ENCODE measurements at places on chromosomes 5 and 9.

DNA sequence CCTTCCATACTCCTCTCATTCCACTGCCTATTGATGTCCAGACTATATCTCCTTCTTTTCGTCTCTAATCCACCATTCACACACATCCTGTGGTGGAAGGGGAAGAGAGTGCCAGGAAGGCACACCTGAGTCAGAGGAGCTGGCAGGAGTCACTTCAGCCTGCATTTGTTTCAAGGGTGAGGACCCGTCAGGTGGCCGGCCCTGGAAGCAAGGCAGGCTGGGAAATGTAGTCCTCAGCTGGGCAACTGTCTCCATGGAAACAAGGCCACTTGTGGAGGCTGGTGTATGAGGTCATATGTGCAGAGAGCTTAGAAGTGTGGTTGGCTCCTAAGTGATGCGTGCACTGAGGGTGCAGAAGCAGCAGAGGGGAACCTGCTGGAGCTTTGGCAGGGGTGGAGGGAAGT lies 278.4 kb downstream of the NSG2 start:
- DNase-seq: no peak

- no peak for DNase-seq
These were observed 90.3 kb upstream of the PALM2AKAP2 start for GRCh38 chr9:109689701-109690100.

- DNase-seq: no peak
These were observed 254.1 kb upstream of the IRX4 start for GRCh38 chr5:2136728-2137333.

- DNase-seq: no peak
These were observed 158.9 kb downstream of the RMI1 start for GRCh38 chr9:84139296-84140070.

- peak; percentile 16 for DNase-seq
These were observed 36.6 kb upstream of the MYORG start for GRCh38 chr9:34413231-34413852.

GRCh38 chr5:156716591-156717380 lies 133.3 kb upstream of the PPP1R2B start:
- DNase-seq: no peak

- no peak for DNase-seq
These were observed 155.0 kb upstream of the IRX2 start for GRCh38 chr5:2906302-2907090.

DNA sequence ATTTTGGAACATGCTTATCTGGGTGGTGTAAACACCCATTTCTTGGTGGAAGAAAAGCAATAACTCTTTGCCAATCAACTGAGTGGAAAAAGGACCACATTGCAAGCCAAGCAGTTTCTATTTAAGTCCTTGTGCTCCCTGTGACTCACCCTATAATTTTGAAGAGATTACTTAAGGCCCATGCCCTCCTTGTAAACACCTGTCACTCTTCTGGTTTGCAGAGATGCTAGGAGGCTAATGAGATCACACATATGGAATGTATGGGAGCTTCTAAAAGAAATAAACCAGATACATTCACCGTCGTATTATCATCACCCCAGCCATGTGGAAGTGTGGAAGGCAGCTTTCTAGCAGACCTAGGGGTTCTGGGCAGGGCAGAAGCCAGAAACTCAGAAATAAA lies 337.1 kb downstream of the GADD45G start:
- DNase-seq: no peak

DNA sequence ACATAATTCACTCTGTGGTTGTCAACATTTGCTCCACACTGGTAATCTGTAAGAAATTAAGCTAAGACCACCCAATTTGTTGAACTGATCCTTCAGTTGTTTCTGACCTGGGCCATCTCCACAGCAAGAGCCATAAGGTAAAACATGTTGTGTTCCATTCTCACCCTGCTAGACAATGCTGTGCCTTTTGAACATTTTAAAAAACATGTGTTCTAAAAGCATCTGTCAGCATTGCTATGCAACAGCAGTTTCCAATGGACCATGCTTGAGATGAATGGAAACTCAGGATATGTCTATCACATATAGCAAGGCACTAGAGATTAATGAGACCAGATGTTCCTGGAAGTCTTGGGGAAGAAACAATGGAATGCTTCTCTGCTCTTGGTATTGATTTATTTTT lies 455.1 kb upstream of the RGMB start:
- no peak for DNase-seq

GRCh38 chr9:116083837-116084236 lies 69.8 kb upstream of the PAPPA start:
- DNase-seq: no peak

GRCh38 chr9:116693233-116693731 lies 6.2 kb downstream of the TRIM32 start:
- no peak for DNase-seq

DNA sequence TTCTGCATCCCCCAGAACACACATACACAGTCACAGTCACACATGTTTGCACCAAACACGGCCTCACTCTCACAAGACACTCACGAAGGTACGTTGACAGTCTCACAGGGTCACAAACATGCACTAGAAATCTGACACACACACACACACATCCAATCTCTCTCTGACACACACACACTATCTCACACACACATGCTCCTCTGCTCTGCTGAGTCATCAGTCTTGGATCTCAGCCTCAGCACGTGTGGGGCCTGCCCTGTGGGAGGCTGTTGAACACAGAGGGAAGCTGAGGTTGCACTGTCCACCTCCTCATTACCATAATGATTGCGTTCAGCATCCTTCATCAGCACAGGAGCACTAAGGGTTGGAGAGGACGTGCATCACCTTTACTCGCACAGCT lies 188.8 kb downstream of the MTRR start:
- DNase-seq: no peak

DNA sequence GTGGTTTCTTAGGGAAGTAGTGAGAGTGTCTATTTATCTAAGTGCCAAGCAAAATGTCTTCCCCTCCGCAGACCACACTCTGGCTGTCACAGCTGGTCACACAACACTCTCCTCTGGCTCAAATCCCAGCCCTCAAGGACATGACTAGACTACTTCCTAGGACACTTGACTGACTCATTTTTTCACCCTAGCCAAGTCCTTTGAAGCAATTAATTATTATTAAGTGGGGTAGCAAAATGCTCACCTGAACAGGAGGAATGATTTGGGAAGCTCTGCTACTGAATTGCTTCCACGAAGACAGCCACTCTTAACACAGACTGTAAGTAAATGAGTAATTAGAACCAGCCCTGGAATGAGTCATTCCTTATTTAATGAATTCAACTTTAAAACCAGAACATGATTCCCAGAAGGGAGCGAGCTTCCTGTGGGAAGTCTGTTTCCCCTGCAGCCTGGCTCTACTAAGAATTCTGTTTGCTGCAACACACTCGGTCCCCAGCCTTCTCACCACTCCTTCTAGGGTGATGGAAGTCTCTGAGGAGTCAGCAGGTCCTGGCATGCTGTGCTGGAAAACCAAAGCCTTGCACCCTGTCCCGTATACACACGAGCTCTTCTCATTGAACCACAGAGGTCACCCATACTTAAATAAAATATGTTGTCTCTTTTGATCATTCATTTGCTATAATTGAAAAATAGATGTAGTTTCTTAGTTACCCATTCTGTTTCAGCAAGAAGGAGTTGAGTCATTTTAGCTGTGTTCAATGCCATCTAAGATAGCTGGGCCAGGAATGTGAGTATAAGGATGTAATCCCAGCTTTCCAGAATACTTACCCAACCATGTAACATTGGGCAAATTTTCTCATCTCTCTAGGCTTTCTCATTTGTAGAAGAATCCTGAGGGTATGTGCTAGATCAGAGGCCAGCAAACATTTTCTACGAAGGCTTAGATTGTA lies 218.6 kb upstream of the RASEF start:
- DNase-seq: no peak

DNA sequence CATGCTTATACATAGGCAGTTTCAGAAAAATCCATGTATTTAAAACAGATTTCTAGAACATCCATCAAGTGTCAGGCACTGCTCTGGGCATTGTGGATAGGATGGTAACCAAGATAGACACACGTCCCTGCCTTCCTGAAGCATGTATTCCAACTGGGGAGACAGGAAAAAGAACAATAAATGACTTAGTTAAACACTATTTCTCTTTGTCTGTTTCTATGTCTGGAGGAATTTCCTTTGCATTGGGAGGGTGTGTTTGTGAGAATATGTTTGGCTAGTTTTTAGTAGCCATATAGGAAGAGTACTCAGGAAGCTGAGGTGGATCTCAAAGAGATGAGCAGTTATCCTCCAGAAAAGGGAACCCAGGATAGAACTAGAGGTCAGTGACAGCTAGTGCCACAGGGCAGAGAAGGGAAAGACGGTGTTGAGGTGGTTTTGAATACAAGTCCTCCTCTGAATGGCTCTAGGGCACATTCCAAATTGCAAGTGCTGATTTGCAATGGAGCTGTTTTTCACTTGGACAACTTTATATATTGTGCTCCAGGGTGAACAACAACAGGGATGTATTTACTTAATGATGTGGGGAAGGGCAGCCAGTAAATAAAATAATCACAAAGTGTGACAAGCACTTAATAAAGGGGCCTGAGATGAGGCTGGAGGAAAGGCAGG lies 144.7 kb upstream of the SHB start:
- DNase-seq: no peak

- DNase-seq: no peak
These were observed 2.4 kb downstream of the ATG12 start for GRCh38 chr5:115838885-115839518.

DNA sequence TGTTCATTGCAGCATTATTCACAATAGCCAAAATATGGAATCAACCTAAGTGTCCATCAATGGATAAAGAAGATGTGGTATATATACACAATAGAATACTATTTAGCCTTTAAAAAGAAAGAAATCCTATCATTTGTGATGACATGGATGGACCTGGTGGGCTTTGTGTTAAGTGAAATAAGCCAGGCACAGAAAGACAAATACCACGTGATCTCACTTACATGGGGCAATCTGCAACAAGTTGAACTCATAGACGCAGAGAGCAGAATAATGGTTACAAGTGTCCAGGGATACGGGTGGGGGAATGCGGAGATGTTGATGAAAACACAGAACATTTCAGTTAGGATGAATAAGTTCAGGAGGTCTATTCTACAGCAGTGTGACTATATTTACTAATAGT lies 66.4 kb upstream of the ALDH1B1 start:
- no peak for DNase-seq

DNA sequence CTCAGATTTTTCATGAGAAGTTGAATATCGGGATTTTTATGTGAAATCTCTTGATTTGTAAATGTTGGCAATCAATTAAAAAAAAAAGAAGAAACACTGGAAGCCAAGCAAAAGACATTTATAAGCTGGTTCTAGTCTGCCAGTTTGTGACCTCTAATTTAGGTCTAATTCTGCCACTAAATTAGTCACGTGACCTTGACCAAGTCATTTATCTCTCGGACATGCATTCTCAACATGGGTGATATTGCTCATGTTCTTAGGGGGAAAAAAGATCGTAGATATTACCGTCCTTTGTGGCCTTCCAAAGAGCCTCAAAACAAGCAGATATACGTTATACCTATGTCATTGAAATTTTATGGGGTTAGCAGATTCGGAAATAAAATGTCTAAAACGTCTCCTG lies 52.9 kb upstream of the PTPDC1 start:
- DNase-seq: no peak

DNA sequence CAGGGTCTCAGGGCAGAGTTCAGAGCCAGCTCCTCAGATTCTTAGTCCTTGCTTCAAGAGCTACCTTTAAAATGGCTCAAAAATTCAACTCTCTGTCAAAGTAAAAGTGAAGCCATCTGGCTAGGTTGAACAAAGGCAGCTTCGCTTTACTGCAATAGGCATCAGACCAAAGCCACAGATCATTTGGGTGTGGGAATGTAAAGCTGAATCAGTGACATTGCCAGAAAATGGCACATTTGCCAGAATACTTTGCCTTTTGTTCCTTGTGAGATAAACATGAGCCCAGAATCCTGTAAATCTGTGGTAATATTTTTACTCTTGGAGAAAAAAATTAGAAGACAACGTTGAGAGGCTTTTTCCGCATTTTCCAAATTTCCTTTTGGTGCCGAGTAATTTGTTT lies 210.5 kb downstream of the PALM2AKAP2 start:
- DNase-seq: no peak

GRCh38 chr9:106930477-106930876 lies 67.5 kb downstream of the ZNF462 start:
- no peak for DNase-seq

GRCh38 chr5:154189819-154190594 lies 526 bp upstream of the GALNT10 start:
- peak; percentile 64 for DNase-seq

DNA sequence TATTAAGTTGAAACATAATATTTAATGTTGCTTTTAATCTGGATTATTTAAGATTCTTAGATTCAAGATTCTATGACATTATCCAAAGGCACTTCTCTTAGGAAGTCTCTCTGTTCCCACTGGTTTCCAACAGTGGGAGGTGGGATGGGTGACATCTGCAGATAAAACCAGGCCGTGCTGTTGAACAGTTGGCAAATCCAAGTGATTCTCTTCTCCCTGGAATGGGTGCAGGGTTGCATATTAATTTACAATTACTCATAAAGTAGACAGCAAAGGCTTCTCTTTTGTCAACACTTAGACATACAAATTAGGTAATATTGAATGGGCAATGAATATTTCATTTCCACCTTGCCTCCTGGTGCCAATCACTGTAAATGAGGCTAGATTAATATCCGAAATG lies 233.7 kb upstream of the IL12B start:
- no peak for DNase-seq
